Panc1 (cell line): ENCODE measurements at places on chromosomes 6 and 20. TPM values are rescaled to one million over a fixed set of nuclear protein-coding genes. Genes with fewer than 3 reads are reported as not detected.
A peak's percentile ranks its signal among the peaks of the same experiment; 100 is the strongest.

The CITED2 gene
- total RNA-seq = 210 TPM

The OR2B6 gene
- 0.26 TPM for total RNA-seq

The VSTM2L gene
- total RNA-seq = 16.0 TPM

The RSPH3 gene
- total RNA-seq = 8.1 TPM

The KCNQ5 gene
- 9.4 TPM for total RNA-seq

The CABLES2 gene
- total RNA-seq = 9.8 TPM

The OTOR gene
- not detected for total RNA-seq

The BNIP5 gene
- total RNA-seq = not detected

The TPBG gene
- total RNA-seq = 84.1 TPM

GRCh38 chr6:683742-684440 is 9.0 kb downstream of the EXOC2 start:
- no peak for DNase-seq
- no peaks in the 10 kb centered on the region for H3K27me3 ChIP-seq
- H3K4me1 ChIP-seq = peaks cover 42% of the 10 kb centered on the region
- H3K4me3 ChIP-seq = peak overlapping the region; percentile 46
- H3K27ac ChIP-seq = peak overlapping the region; percentile 74

DNA sequence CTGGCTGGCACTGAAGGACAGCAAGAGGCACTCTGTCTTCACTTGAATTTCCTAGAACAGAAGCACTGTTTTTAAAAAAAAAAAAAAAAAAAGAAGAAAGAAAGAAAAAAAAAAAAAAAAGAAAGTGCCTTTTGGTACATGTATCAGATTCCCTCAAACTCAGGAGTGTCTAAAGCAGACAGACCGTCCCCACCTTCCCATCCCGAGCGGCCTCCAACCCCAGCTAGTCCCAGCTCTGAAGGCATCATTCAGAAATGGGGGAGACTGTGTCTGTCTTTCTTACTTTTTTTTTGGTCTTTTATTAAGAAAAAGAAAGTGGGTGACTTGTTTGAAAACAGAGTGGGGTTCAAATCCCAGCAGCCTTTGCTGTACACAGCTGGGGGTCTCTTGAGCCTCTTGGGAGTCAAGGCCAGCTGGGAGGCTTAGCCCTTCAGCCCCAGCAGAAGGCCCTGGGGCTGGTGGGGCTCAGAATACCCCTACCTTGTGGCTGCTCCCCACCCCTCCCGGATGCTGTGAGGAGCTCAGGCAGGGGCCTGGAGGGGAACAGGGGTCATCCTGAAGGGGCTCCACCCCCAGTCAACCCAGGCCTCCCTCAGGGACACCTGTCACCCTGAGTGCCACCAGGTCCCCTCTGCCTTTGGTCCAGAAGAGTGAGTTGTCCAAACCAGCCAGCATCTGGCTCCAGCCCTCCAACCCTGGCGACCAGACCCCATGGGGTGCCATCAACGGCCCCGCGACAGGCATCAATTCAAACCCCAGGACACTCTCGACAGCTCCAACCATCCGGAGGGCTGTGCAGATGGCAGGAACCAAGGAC is 128.3 kb downstream of the TAF4 start:
- H3K36me3 ChIP-seq = no peaks in the 10 kb centered on the region
- no peaks in the 10 kb centered on the region for H3K4me1 ChIP-seq
- no peak for DNase-seq
- H3K27me3 ChIP-seq = no peaks in the 10 kb centered on the region
- H3K4me3 ChIP-seq = no peak overlapping the region
- no peak overlapping the region for H3K27ac ChIP-seq

GRCh38 chr6:98925831-98926230 is 21.9 kb downstream of the FBXL4 start:
- H3K27ac ChIP-seq = no peak overlapping the region
- no peaks in the 10 kb centered on the region for H3K4me1 ChIP-seq
- H3K4me3 ChIP-seq = no peak overlapping the region
- no peaks in the 10 kb centered on the region; the same call in 1 of the 2 replicates for H3K36me3 ChIP-seq
- no peak for DNase-seq
- H3K27me3 ChIP-seq = no peaks in the 10 kb centered on the region

- no peaks in the 10 kb centered on the region for H3K4me1 ChIP-seq
- no peak for DNase-seq
Observed at GRCh38 chr6:106556368-106556960, 72.8 kb downstream of the RTN4IP1 start.

GRCh38 chr6:101722991-101723579 is 329.6 kb downstream of the GRIK2 start:
- peak overlapping the region; percentile 70; the same call in 1 of the 2 replicates for H3K27ac ChIP-seq
- H3K4me3 ChIP-seq = no peak overlapping the region
- no peak for DNase-seq
- no peaks in the 10 kb centered on the region for H3K27me3 ChIP-seq
- H3K36me3 ChIP-seq = no peaks in the 10 kb centered on the region
- H3K4me1 ChIP-seq = peaks cover 4% of the 10 kb centered on the region; the same call in 1 of the 2 replicates

DNA sequence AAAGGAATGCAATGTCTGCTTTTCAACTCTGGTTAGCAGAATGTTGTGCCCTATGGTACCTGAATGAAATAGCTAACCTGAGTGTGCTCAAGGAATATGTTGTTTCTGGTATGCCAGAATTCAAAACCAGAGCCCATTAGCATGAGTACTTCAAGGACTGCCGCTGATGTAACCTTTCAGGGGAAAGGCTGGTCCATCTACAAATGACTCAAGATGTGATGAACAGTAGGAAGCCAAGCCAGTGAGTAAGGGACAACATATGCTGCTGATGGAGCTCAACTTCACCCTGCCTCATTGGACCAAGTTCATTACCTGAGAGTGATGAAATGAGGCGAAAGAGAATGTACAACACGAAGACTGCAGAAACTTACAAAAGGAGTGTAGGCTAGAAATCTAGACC is 95.7 kb upstream of the BMP2 start:
- no peaks in the 10 kb centered on the region for H3K27me3 ChIP-seq
- H3K4me1 ChIP-seq = no peaks in the 10 kb centered on the region
- no peak overlapping the region for H3K4me3 ChIP-seq
- H3K36me3 ChIP-seq = no peaks in the 10 kb centered on the region

- no peak for DNase-seq
- H3K4me1 ChIP-seq = no peaks in the 10 kb centered on the region
- H3K27me3 ChIP-seq = no peaks in the 10 kb centered on the region
- H3K36me3 ChIP-seq = peaks cover 13% of the 10 kb centered on the region
- no peak overlapping the region for H3K27ac ChIP-seq
Observed at GRCh38 chr6:125924169-125924568, 32.4 kb upstream of the HINT3 start.

DNA sequence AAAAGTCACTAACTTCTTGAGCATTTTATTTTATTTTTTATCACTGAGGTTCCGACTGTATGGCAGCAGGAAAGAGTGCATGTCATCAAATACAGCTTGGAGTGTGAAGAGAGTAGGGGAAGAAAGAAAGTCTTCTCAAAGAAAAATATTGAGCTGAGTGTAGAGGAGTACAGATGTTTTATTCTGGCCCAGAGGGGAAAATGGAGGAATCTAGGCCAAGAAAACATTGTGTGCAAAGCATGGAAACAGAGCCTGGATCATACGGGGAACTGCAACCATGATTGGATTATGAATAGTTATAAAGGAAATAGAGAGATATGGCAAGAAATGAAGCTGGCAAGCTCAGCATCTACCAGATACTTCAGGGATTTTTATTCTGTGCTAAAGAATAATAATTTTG is 104.2 kb upstream of the SCGN start:
- H3K27ac ChIP-seq = no peak overlapping the region
- DNase-seq = no peak
- no peak overlapping the region for H3K4me3 ChIP-seq
- H3K27me3 ChIP-seq = peaks cover 2% of the 10 kb centered on the region; the same call in 1 of the 2 replicates
- H3K36me3 ChIP-seq = no peaks in the 10 kb centered on the region
- no peaks in the 10 kb centered on the region for H3K4me1 ChIP-seq

DNA sequence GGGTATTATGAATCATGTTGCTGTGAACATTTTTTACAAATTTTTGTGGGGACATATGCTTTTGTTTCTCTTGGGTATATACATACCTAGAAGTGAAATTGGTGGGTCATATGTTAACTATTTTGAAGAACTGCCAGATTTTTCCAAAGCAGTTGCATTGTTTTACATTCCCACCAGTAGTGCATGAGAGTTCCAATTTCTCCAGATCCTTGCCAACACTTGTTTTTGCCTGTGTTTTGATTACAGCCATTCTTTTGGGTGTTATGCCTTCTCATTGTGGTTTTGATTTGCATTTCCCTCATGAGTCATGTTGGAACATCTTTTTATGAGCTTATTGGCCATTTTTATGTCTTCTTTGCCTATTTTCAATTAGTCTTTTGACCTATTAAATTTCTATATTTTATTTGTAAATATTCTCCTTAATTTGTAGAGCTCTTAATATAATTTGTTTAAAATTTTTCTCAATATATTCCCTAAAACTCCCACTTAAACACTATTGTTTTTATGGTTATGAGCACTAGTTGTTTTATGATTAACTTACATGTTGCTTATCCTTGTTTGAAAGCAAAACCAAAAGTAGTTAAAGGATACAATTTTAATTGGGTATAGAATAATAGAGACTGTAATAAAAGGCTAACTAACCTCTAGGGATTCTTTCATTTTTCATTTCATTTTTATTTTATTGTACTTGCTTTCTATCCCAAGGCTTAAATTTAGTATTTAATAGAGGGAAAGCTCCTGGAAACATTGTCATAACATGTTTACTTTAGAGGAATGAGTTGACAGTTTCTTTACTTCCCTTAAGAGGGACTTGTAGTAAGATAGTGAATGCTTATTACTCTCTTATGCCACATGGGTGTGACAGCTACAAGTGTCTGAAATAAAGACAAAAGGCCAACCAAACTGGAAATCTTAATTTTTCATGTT is 5.5 kb downstream of the UBR2 start:
- no peaks in the 10 kb centered on the region for H3K27me3 ChIP-seq
- H3K4me3 ChIP-seq = no peak overlapping the region
- H3K36me3 ChIP-seq = no peaks in the 10 kb centered on the region; the same call in 1 of the 2 replicates

- DNase-seq = no peak
- no peaks in the 10 kb centered on the region; the same call in 1 of the 2 replicates for H3K27me3 ChIP-seq
- no peaks in the 10 kb centered on the region for H3K4me1 ChIP-seq
Observed at GRCh38 chr6:167073679-167074274, 49.1 kb upstream of the CCR6 start.

- H3K4me3 ChIP-seq = peak overlapping the region; percentile 70
- peak overlapping the region; percentile 68 for H3K27ac ChIP-seq
- DNase-seq = no peak
- H3K36me3 ChIP-seq = no peaks in the 10 kb centered on the region
Observed at GRCh38 chr6:122788663-122789181, 336 bp upstream of the SMPDL3A start.

DNA sequence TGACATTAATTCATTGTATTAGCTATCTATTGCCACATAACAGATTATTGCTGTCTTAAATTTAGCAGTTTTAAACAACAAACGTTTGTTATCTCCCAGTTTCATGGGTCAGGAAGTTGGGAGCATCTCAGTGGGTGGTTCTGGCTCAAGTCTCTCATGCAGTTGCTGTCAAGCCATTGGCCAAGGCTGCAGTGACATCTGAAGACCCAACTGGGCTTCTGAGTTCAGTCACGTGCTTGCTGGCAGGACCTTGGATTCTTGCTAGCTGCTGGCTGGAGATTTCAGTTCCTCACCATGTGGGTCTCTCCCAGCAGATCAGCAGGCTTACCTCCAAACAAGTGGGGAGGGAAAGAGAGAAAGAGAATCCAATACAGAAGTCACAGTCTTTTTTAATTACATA is 152.6 kb upstream of the EXOC2 start:
- no peak for DNase-seq
- H3K36me3 ChIP-seq = no peaks in the 10 kb centered on the region
- no peaks in the 10 kb centered on the region for H3K27me3 ChIP-seq
- H3K4me1 ChIP-seq = no peaks in the 10 kb centered on the region

GRCh38 chr6:83578057-83578456 is 65.7 kb downstream of the PRSS35 start:
- no peak for DNase-seq
- H3K27ac ChIP-seq = no peak overlapping the region
- no peak overlapping the region for H3K4me3 ChIP-seq
- H3K27me3 ChIP-seq = no peaks in the 10 kb centered on the region
- no peaks in the 10 kb centered on the region for H3K36me3 ChIP-seq

GRCh38 chr6:132712366-132712765 is 1.5 kb downstream of the VNN1 start:
- H3K4me3 ChIP-seq = no peak overlapping the region
- H3K36me3 ChIP-seq = no peaks in the 10 kb centered on the region
- H3K27ac ChIP-seq = no peak overlapping the region
- no peaks in the 10 kb centered on the region for H3K4me1 ChIP-seq

GRCh38 chr6:33654831-33655554 is 33.9 kb downstream of the ITPR3 start:
- H3K4me1 ChIP-seq = no peaks in the 10 kb centered on the region
- H3K27me3 ChIP-seq = no peaks in the 10 kb centered on the region
- no peaks in the 10 kb centered on the region for H3K36me3 ChIP-seq
- H3K27ac ChIP-seq = no peak overlapping the region
- H3K4me3 ChIP-seq = no peak overlapping the region
- no peak for DNase-seq

- peak overlapping the region; percentile 97 for H3K4me3 ChIP-seq
- peaks cover 10% of the 10 kb centered on the region; the same call in 1 of the 2 replicates for H3K36me3 ChIP-seq
- peaks cover 7% of the 10 kb centered on the region; the same call in 1 of the 2 replicates for H3K4me1 ChIP-seq
- no peaks in the 10 kb centered on the region for H3K27me3 ChIP-seq
- DNase-seq = no peak
Observed at GRCh38 chr20:36604952-36605398, 604 bp upstream of the RAB5IF start.

GRCh38 chr20:53101992-53102760 is 130.0 kb downstream of the TSHZ2 start:
- no peaks in the 10 kb centered on the region for H3K27me3 ChIP-seq
- no peaks in the 10 kb centered on the region for H3K36me3 ChIP-seq
- no peaks in the 10 kb centered on the region for H3K4me1 ChIP-seq
- H3K27ac ChIP-seq = no peak overlapping the region
- no peak overlapping the region for H3K4me3 ChIP-seq

DNA sequence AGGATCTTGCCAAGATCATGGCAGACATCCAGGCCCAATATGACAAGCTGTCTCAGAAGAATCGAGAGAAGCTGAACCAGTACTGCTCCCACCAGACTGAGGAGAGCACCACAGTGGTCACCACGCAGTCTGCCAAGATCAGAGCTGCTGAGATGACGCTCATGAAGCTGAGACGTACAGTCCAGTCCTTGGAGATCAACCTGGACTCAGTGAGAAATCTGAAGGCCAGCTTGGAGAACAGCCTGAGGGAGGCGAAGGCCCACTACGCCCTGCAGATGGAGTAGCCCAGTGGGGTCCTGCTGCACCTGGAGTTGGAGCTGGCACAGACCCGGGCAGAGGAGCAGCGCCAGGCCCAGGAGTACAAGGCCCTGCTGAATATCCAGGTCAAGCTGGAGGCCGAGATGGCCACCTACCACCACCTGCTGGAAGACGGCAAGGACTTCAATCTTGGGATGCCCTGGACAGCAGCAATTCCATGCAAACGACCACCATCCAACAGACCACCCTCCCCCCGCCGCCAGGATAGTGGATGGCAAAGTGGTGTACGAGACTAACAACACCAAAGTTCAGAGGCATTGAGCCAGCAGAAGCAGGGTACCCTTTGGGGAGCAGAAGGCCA is 44.7 kb upstream of the GRM4 start:
- H3K27ac ChIP-seq = no peak overlapping the region
- H3K4me1 ChIP-seq = no peaks in the 10 kb centered on the region
- no peaks in the 10 kb centered on the region for H3K27me3 ChIP-seq
- H3K36me3 ChIP-seq = no peaks in the 10 kb centered on the region
- DNase-seq = no peak

- H3K4me1 ChIP-seq = no peaks in the 10 kb centered on the region
- H3K36me3 ChIP-seq = no peaks in the 10 kb centered on the region
- H3K4me3 ChIP-seq = no peak overlapping the region
- no peak overlapping the region for H3K27ac ChIP-seq
- no peaks in the 10 kb centered on the region for H3K27me3 ChIP-seq
- DNase-seq = no peak
Observed at GRCh38 chr6:162922563-162923166, 194.9 kb downstream of the PACRG start.

- no peaks in the 10 kb centered on the region for H3K27me3 ChIP-seq
- H3K27ac ChIP-seq = peak overlapping the region; percentile 85
- peak; percentile 95 for DNase-seq
- H3K36me3 ChIP-seq = no peaks in the 10 kb centered on the region
Observed at GRCh38 chr6:158849899-158850806, 31.0 kb upstream of the EZR start.
